ENCODE measurements at places on chromosomes 16 and 17. TPM values are rescaled to one million over a fixed set of nuclear protein-coding genes. Genes with fewer than 3 reads are reported as not detected.

- H3K27ac ChIP-seq, result no peak overlapping the region
- peaks cover 15% of the 10 kb centered on the region for H3K27me3 ChIP-seq
- H3K4me1 ChIP-seq, result peaks cover 12% of the 10 kb centered on the region
- no peak overlapping the region for H3K4me3 ChIP-seq
- no peak for DNase-seq
These were observed 30.6 kb downstream of the METRNL start for GRCh38 chr17:83109793-83110645.

TBC1D3C gene
- total RNA-seq, result not detected

DNA sequence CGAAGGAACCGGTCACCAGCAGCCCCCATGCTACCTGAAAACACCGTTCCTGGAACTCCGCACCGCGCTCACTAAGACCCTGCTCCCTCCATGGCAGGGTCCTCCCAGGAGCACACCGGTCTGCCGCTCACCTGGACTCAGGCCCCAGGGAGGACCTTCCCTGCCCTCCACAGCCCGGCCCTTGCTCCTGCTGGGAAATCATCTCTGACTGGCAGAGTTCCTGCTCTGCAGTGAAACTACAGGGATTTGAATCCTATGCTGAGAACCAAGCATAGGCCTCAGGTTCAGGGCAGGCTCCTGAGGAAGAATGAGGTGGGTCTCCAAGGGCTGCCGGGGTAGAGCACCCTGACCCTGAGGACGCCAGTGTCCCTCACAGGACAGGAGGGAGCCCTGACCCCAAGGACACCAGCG lies 88.5 kb downstream of the KCNJ12 start:
- H3K4me1 ChIP-seq, result peaks cover 10% of the 10 kb centered on the region
- no peaks in the 10 kb centered on the region for H3K36me3 ChIP-seq
- no peak overlapping the region for H3K27ac ChIP-seq
- DNase-seq, result no peak

GRCh38 chr16:86371083-86371803 lies 139.1 kb upstream of the FOXF1 start:
- H3K36me3 ChIP-seq, result no peaks in the 10 kb centered on the region
- no peak overlapping the region for H3K27ac ChIP-seq
- H3K4me1 ChIP-seq, result peaks cover 5% of the 10 kb centered on the region
- no peak overlapping the region for H3K4me3 ChIP-seq

OR1F1 gene
- total RNA-seq, result not detected

CCL16 gene
- total RNA-seq, result not detected

CCL13 gene
- total RNA-seq, result not detected

DNA sequence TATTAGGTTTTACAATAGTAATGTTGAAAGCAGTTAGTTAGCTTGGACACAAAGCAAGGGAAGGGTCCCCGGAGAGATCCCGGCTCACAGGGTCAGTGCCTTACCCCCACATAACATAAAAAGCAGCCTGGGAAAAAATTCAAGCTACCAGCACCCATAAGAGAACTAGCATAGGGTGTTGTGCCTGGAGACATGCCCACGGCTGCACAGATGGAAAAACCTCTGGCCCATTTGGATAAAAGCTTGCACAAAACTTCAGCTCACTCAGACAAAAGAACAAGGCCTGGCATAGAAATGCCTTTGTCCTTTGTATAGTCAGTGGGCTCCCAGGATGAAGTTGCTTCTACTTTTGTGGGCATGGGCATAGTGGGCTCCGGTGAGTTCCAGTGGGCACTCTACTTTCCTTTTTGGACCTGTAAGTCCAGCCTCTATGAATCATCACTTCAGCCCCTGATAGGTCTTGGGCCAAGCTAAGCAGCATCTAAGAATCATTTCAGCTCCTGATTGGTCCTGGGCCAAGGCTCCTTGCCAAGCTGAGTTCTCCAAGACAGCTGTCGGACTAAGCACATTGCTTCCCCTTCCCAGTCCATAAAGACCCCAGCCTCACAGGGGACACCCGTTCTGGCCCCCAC lies 1.3 kb upstream of the RDM1 start:
- peaks cover 16% of the 10 kb centered on the region for H3K4me1 ChIP-seq
- DNase-seq, result no peak
- H3K27ac ChIP-seq, result no peak overlapping the region
- H3K36me3 ChIP-seq, result no peaks in the 10 kb centered on the region
- no peak overlapping the region for H3K4me3 ChIP-seq
- no peaks in the 10 kb centered on the region for H3K27me3 ChIP-seq

- H3K4me3 ChIP-seq, result no peak overlapping the region
- DNase-seq, result no peak
- peaks cover 7% of the 10 kb centered on the region for H3K36me3 ChIP-seq
- peaks cover 4% of the 10 kb centered on the region for H3K27me3 ChIP-seq
- peak overlapping the region; percentile 67 for H3K27ac ChIP-seq
These were observed 16.4 kb upstream of the HAP1 start for GRCh38 chr17:41750862-41751261.

SULT1A2 gene
- total RNA-seq, result 3.2 TPM

DNA sequence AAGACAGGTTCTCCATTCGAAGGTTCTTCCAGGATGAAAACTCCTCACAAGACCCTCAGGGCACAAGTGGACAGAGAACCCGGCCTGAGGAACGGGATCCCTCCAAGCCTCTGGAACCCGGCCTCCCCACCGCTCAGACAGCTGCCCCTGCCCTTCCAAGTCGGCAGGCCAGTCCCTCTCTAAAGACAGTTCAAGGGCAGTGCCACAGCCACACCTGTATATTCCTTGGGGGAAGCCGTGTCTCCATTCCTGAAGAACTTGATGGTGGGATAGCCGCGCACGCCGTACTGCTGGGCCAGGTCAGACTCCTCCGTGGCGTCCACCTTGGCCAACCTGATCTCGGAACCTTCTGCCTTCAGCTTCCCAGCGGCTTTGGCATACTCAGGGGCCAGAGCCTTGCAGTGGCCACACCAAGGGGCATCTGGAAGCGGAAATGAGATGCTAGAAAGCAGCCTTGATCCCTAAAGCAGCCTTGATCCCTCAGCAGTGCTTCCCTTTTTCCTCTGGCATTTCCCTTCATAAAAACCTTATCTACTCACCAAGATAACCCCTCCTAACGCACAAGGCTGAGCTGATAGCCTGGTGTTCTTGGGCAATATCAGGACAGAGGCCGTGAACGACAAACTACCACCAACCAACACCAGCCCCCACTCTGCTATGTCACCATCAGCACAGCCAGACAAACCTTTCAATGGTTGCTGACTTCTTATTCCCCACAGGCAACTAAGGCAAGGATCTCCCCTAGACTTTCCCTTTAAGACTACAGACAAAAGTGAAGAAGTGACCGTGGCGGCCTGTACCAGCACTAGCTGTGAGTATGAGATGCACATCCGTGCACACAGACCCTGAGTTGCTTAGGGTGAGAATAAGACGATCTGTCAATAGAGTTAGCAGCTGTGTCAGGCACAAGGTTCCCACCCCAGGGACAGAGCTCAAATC lies 1.1 kb downstream of the P4HB start:
- no peak for DNase-seq
- peaks cover 27% of the 10 kb centered on the region for H3K4me1 ChIP-seq
- H3K27me3 ChIP-seq, result no peaks in the 10 kb centered on the region
- H3K36me3 ChIP-seq, result peaks cover 7% of the 10 kb centered on the region
- H3K27ac ChIP-seq, result peak overlapping the region; percentile 85
- peak overlapping the region; percentile 88 for H3K4me3 ChIP-seq

DNA sequence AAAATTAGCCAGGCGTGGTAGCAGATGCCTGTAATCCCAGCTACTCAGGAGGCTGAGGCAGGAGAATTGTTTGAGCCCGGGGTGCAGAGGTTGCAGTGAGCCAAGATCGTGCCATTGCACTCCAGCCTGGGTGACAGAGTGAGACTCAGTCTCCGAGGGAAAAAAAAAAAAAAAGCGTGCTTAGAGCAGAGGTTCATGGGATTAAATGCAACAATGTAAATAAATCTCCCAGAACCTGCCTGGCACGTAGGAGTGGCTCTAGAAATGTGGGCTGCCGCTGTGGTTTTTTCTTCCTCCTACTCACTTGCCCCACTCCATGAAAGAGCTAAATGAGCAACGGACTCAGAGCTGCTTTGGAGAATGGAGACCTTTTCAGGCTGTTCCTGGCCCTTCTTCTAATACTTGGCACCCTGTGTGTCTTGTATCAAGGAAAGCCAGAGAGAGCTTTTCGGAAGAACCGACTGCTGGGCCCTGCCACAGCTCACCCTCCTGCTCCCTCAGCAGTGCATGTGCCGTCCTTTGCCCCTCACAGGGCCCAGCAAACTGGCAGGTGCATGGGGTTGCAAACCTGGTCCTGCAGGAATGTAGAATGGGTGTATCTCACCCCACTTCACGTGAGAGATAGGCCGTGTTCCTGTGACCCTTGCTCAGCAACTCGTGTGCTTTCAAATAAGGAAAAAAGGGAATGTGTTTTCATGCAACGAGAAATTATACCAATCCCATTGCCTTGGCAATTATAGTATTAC lies 52.0 kb downstream of the LDHD start:
- no peaks in the 10 kb centered on the region for H3K27me3 ChIP-seq
- H3K36me3 ChIP-seq, result no peaks in the 10 kb centered on the region
- no peak for DNase-seq
- peak overlapping the region; percentile 91 for H3K27ac ChIP-seq
- peak overlapping the region; percentile 43 for H3K4me3 ChIP-seq

- H3K36me3 ChIP-seq, result no peaks in the 10 kb centered on the region
- H3K4me1 ChIP-seq, result peaks cover 2% of the 10 kb centered on the region
- no peak overlapping the region for H3K4me3 ChIP-seq
- H3K27ac ChIP-seq, result no peak overlapping the region
These were observed 15.7 kb downstream of the DNAI2 start for GRCh38 chr17:74289688-74290087.

DNA sequence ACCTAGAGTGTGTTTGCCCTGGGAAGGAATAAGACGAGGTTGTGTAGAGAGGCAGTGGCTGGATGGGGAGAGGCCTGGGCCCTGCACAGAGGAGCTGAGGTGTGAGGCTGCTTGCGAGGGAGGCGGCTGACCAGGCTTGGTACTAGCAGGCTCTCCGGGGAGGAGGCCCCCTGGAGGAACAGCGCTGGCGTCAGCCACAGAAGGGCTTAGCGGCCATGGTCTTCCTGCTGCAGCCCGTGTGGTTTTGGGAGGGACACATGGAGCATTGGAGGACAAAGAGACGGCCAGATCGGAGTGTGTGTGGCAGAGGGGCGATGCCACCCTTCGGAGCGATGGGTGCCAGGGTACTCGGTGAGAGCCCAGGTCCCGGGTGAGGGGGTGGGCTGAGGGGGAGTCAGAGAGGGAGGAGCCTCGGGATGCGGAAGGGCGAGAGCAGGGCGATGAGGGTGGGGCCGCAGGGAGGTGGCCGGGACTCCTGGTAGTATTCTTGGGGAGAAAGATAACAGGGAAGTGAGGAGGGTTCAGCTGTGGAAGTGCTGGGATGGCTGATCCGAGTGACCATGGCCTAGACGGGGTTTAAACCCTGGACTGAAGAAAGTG lies 8.3 kb downstream of the BANP start:
- no peak overlapping the region for H3K4me3 ChIP-seq
- H3K36me3 ChIP-seq, result peaks cover 8% of the 10 kb centered on the region
- no peak for DNase-seq
- H3K27ac ChIP-seq, result peak overlapping the region; percentile 30
- H3K27me3 ChIP-seq, result no peaks in the 10 kb centered on the region
- H3K4me1 ChIP-seq, result peaks cover 19% of the 10 kb centered on the region

- peaks cover 9% of the 10 kb centered on the region for H3K27me3 ChIP-seq
- H3K4me3 ChIP-seq, result peak within 1 kb of the TSS; percentile 86
- DNase-seq, result peak; percentile 46
- H3K36me3 ChIP-seq, result peaks cover 1% of the 10 kb centered on the region
These were observed at the start of gene RNF213 for GRCh38 chr17:80260791-80261158. TSS of gene RNF213 (plus strand) at chr17:80260852. CDS start at chr17:80263682, 2,830 bp downstream.

DNA sequence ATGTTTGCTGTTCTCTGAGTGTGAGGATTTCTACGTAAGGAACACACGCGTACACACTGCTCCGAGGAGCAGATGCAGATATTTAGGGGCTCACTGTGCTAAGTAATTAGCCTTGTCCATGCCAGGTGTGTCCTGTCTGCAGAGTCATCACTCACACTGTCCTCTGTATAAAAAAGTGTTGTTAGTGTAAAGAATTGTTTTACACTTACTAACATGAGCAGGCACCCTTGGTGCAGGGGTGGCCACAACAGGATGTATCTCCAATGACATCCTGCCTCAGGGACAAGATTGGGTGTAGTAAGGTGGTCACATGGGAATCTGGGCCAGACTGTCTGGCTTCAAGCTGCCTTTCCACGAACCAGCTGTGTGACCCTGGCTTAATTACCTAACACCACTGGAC lies 63.9 kb downstream of the NDEL1 start:
- H3K36me3 ChIP-seq, result peaks cover 34% of the 10 kb centered on the region
- DNase-seq, result no peak
- no peaks in the 10 kb centered on the region for H3K4me1 ChIP-seq
- H3K4me3 ChIP-seq, result no peak overlapping the region
- H3K27me3 ChIP-seq, result no peaks in the 10 kb centered on the region
- H3K27ac ChIP-seq, result no peak overlapping the region

GRCh38 chr17:35612924-35613521 lies 25.9 kb downstream of the AP2B1 start:
- peak; percentile 14 for DNase-seq
- no peak overlapping the region for H3K4me3 ChIP-seq

- no peaks in the 10 kb centered on the region for H3K27me3 ChIP-seq
- DNase-seq, result no peak
- H3K27ac ChIP-seq, result peak overlapping the region; percentile 92
- peaks cover 14% of the 10 kb centered on the region for H3K36me3 ChIP-seq
These were observed 15.1 kb downstream of the GJD3 start for GRCh38 chr17:40349477-40349894.

- no peak overlapping the region for H3K4me3 ChIP-seq
- no peaks in the 10 kb centered on the region for H3K4me1 ChIP-seq
- H3K27ac ChIP-seq, result peak overlapping the region; percentile 11
These were observed 62.1 kb upstream of the GSG1L start for GRCh38 chr16:28125592-28125991.

- no peak overlapping the region for H3K27ac ChIP-seq
- H3K27me3 ChIP-seq, result peaks cover 30% of the 10 kb centered on the region
- no peak overlapping the region for H3K4me3 ChIP-seq
- no peaks in the 10 kb centered on the region for H3K36me3 ChIP-seq
These were observed 115.2 kb downstream of the IRX5 start for GRCh38 chr16:55045756-55046460.

LCMT1 gene
- total RNA-seq, result 74.7 TPM

- no peaks in the 10 kb centered on the region for H3K27me3 ChIP-seq
- no peak for DNase-seq
- H3K27ac ChIP-seq, result no peak overlapping the region
- H3K36me3 ChIP-seq, result no peaks in the 10 kb centered on the region
These were observed 28.3 kb downstream of the ARSG start for GRCh38 chr17:68319410-68320162.

CIBAR2 gene
- 0.80 TPM for total RNA-seq

- H3K36me3 ChIP-seq, result peaks cover 3% of the 10 kb centered on the region
- no peaks in the 10 kb centered on the region for H3K27me3 ChIP-seq
- H3K4me3 ChIP-seq, result no peak overlapping the region
- DNase-seq, result no peak
- no peak overlapping the region for H3K27ac ChIP-seq
- H3K4me1 ChIP-seq, result peaks cover 5% of the 10 kb centered on the region
These were observed 17.7 kb upstream of the KCTD5 start for GRCh38 chr16:2664574-2664982.

AKAP1 gene
- 67.9 TPM for total RNA-seq

Measured in progenitor cell of endocrine pancreas (in vitro differentiated cells).